ENCODE measurements at places on chromosomes 12 and 14.
A peak's percentile ranks its signal among the peaks of the same experiment; 100 is the strongest.

DNA sequence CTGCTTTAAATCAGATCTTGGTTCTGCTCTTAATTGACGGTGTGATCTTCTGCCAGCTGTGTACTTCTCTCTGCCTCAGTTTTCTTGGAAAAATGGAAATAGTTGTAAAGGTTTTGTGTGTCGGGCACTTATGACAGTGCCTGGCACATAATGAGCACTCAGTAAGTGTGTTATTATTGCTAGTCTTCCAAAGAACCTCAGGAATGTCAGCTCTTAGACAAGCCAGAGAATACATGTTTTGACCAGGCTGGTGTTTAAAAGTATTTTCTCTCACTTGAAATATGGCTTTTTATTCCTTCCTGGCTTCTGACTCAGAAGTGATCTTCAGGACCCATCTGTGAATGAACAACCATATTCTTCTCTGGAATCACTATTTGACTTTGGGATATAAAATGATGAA lies 304.1 kb downstream of the SNAPC1 start:
- H3K4me1 ChIP-seq = no peaks in the 10 kb centered on the region
- no peaks in the 10 kb centered on the region for H3K36me3 ChIP-seq
- H3K4me3 ChIP-seq = no peak overlapping the region

DNA sequence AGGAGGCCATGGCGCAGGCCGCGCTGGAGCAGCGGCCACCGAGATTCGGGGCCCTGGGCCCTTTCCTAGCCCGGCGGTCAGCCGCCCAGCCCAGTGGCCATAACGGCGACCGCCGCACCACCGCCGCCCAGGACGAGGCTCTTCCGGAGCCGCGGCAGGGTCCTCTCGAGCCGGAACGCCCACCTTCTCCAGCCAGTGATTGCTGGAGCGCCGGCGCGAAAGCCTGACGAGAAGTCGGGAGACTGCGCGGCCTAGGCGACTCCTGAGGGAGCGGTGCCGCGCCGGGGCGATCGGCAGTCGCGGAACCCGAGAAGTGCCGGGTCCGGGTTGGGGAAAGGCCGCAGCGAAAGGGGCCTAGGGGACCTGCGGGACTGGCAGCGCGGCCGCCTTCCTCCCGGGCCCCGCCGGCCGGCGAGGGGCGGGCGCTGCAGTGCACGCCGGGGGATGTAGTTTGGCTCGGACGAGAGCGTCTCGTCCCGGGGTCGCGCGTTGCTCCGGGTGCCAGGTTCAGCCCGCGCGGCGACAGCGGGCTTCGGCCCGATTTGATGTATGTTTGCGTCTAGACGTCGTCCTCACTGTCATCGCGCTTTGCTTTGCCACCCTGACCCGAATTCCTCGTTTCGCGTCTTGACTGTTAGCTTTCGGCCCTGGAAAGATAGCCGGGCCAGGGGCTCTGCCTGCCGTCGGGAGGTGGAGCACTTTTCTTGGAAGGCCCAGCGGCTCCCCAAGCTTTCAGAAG lies at the start of gene VTI1B:
Gene VTI1B (minus strand): TSS at position 153 of the 739 bp plus-strand sequence. CDS start 143 bp downstream, at position 10.
- peak within 1 kb of the TSS; percentile 78 for H3K4me3 ChIP-seq
- peak; percentile 95 for ATAC-seq

DNA sequence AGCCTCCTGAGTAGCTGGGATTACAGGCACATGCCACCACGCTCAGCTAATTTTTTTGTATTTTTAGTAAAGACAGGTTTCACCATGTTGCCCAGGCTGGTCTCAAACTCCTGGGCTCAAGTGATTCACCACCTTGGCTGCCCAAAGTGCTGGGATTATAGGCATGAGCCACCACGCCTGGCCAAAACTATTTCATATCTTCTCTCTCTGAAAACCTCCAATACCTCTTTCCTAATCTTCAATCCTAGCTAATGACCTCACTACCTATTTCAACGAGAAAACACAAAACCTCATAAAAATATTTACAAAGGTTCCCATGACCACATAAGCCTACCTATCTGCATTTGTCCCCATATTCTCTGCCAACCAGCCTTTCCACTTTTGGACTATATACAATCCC lies 32.3 kb upstream of the ANKS1B start:
- no peaks in the 10 kb centered on the region for H3K36me3 ChIP-seq
- no peaks in the 10 kb centered on the region for H3K27me3 ChIP-seq
- H3K4me1 ChIP-seq = no peaks in the 10 kb centered on the region
- H3K4me3 ChIP-seq = no peak overlapping the region

- H3K27ac ChIP-seq = no peak overlapping the region
- H3K27me3 ChIP-seq = peaks cover 95% of the 10 kb centered on the region
- H3K4me3 ChIP-seq = no peak overlapping the region
- H3K36me3 ChIP-seq = no peaks in the 10 kb centered on the region
Observed at GRCh38 chr12:34386016-34386415, 363.7 kb downstream of the ALG10 start.

DNA sequence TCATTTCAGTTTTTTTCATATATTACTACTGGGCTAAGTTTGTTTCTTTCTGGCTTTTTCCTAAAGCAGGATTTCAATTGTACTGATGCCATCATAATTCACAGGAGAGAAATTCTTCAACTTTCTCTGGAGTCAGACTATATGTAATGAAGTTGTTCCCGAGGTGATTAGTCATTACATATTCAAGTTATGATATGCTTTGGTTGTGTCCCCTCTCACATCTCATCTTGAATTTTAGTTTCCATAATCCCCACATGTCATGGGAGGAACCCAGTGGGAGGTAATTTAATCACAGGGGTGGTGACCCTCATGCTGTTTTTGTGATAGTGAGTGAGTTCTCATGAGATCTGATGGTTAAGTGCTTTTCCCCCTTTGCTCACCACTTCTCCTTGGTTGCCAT lies 227.5 kb upstream of the LRIG3 start:
- H3K4me3 ChIP-seq = no peak overlapping the region
- ATAC-seq = no peak
- no peaks in the 10 kb centered on the region for H3K27me3 ChIP-seq
